ENCODE measurements at places on chromosomes 6 and 20. TPM values are rescaled to one million over a fixed set of nuclear protein-coding genes. Genes with fewer than 3 reads are reported as not detected.
A peak's percentile ranks its signal among the peaks of the same experiment; 100 is the strongest.

The COL20A1 gene
- not detected for total RNA-seq

The ADISSP gene
- total RNA-seq, result 48.4 TPM

- no peak overlapping the region for H3K4me3 ChIP-seq
- no peaks in the 10 kb centered on the region for H3K27me3 ChIP-seq
- no peaks in the 10 kb centered on the region for H3K4me1 ChIP-seq
- no peak for DNase-seq
- H3K36me3 ChIP-seq, result no peaks in the 10 kb centered on the region
Measured at GRCh38 chr6:47241742-47242482, 67.8 kb downstream of the TNFRSF21 start.

DNA sequence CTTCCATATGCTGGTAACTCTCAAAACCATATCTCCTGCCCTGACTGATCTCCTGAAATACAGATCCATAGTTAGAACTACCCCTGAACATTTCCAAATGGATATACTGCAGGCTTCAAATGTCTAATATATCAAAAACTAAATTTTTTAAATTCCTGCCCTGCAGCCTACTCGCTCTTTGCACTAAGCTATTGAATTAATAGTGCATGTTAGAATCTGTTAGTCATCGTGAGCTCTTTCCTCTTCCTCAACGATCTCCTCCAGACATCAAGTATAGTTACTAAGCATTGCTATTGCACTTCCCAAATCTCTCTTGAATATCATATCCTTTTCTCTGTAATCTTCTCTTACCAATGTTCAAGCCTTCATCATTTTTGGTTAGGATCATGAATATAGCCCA is 26.0 kb upstream of the RSPO3 start:
- H3K36me3 ChIP-seq, result no peaks in the 10 kb centered on the region
- H3K27me3 ChIP-seq, result no peaks in the 10 kb centered on the region
- DNase-seq, result no peak
- no peaks in the 10 kb centered on the region for H3K4me1 ChIP-seq

GRCh38 chr20:61482901-61483300 is 230.8 kb downstream of the CDH4 start:
- no peak overlapping the region for H3K4me3 ChIP-seq
- no peaks in the 10 kb centered on the region for H3K27me3 ChIP-seq
- H3K27ac ChIP-seq, result no peak overlapping the region
- H3K4me1 ChIP-seq, result no peaks in the 10 kb centered on the region
- no peak for DNase-seq

DNA sequence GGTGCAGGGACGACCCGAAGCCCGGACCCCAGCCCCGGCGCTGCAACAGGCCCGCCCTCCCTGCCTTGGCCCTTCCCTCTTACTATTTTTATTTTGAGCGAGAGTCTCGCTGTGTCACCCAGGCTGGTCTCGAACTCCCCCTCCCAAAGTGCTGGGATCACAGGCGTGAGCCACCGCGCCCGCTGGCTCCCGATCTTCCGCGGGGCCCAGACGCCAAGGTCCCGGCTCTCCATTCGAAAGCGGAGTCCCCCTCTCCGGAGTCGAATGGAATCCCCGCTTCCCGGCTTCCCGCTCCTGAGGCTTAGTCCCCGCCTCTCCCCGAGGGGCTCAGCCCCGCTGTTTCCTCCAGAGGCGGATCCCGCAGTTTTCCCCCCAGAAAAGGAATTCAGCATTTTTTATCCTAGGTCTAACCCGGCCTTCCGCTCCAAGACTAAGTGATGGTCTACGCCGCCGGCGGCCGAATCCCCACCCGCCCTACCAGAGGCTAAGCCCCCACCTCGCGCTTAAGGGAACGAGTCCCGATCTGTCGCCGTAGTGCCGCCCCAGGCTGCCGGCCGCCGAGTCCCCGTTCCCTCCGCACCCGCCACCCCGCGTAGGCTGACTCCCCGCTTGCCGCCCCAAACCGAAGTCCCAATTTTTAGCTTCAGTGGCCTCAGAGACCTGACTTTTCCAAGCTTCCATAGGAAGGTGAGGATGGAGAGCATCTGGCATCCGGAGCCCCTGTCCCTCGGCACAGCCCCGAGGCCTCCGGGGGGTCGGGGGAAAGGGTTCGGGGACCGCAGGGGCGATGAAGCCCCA is 11.5 kb upstream of the TMC2 start:
- peaks cover 3% of the 10 kb centered on the region for H3K4me1 ChIP-seq
- H3K4me3 ChIP-seq, result peak overlapping the region; percentile 84
- DNase-seq, result peak; percentile 72

- peaks cover 19% of the 10 kb centered on the region for H3K36me3 ChIP-seq
- H3K4me1 ChIP-seq, result peaks cover 3% of the 10 kb centered on the region
- DNase-seq, result no peak
- H3K4me3 ChIP-seq, result peak overlapping the region; percentile 31
- peak overlapping the region; percentile 72 for H3K27ac ChIP-seq
Measured at GRCh38 chr6:44431118-44431725, 43.7 kb downstream of the CDC5L start.

- H3K27me3 ChIP-seq, result no peaks in the 10 kb centered on the region
- no peaks in the 10 kb centered on the region for H3K36me3 ChIP-seq
- no peak overlapping the region for H3K4me3 ChIP-seq
- no peaks in the 10 kb centered on the region for H3K4me1 ChIP-seq
- DNase-seq, result no peak
Measured at GRCh38 chr20:21874127-21874526, 168.7 kb downstream of the PAX1 start.

DNA sequence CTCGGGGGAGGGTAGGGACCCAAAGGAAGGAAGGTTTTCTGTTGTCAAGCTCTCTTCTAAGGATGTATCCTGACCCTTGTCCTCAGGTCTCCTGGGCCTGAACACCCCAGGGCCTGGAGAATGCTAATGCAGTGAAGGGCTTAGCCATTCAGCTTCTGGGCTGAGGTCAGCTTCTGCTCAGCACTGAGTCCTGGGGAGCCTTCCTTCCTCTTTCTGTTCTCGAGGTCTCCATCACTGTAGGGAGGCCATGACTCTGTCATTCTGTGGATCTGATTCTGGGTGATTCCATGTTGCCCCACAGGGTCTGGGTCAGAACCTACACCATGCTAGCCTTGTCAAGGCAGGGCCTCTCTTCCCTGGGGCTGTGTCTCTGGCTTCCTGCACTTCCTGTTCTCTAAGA is 712.7 kb downstream of the DHX35 start:
- no peaks in the 10 kb centered on the region for H3K27me3 ChIP-seq
- H3K27ac ChIP-seq, result no peak overlapping the region
- no peaks in the 10 kb centered on the region for H3K36me3 ChIP-seq
- H3K4me3 ChIP-seq, result no peak overlapping the region
- no peak for DNase-seq

- no peak for DNase-seq
- H3K4me1 ChIP-seq, result no peaks in the 10 kb centered on the region
- no peak overlapping the region for H3K27ac ChIP-seq
Measured at GRCh38 chr6:80174900-80175572, 68.6 kb downstream of the BCKDHB start.

DNA sequence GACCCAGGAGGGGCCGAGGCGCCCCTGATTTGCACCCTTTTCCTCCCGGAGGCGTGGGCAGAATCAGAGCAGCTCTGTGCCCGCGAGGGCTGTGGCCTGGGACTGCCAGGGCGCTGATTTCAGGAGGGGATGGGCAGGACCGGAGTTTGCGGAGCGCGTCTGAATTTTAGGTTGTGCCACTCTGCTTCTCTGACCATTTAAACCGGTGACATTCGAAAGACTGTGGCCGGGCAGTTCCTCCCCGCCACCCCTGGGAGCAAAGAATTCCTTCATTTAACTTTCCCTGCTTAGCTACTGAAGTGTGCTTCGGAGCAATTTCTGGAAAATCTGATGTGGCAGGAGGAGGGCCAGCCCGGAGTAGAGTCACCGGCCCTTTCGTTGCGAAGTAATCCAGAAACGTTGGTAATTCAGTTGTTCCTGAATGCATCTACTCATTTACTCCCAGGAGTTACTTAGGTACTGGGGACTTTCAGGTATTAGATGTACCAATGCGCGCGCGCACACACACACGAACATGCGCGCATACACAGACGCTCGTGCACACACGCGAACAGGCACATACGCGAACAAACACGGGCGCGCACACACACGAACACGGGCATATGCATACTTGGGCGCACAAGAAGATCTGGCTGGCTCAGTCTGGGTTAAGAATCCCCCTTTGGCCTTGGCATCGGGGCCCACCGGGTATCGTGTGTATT is 568 bp downstream of the CCDC170 start:
- H3K27ac ChIP-seq, result peak overlapping the region; percentile 62
- DNase-seq, result peak; percentile 73
- no peaks in the 10 kb centered on the region for H3K36me3 ChIP-seq
- no peaks in the 10 kb centered on the region for H3K27me3 ChIP-seq
- peak overlapping the region; percentile 68 for H3K4me3 ChIP-seq
